IMR-90 (cell line): ENCODE measurements at places on chromosomes 3 and 15. TPM values are rescaled to one million over a fixed set of nuclear protein-coding genes. Genes with fewer than 3 reads are reported as not detected.

KNG1 gene
- not detected in 2 replicates for total RNA-seq

FAM174B gene
- total RNA-seq: 0.18 and 0.56 TPM in 2 replicates

GRCh38 chr3:59256230-59256629 is 206.4 kb upstream of the CFAP20DC start:
- no peak for DNase-seq

GRCh38 chr15:27764339-27764738 is 334.8 kb downstream of the OCA2 start:
- no peak for DNase-seq

DNA sequence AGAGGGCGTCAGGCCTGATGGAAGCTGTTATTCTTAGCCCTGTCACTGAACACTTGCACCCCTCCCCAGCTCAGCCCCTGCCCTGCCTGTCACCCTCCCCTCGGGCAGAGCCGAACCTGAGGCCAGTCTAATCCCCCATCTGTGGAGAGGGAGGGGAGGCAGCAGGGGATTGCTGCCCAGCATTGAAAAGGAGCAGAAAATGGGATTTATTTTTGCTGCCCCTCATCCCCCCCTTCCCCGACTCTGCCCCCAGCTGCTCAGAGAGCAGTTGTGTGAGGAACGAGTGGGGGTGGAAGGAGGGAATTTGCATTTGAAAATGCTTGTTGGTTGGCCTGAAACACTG is 71.6 kb downstream of the EPHB3 start:
- no peak for DNase-seq

GRCh38 chr3:161265916-161266571 is 44.9 kb downstream of the NMD3 start:
- peak; percentile 17 for DNase-seq

- DNase-seq: no peak
Observed at GRCh38 chr3:157409516-157409915, 27.1 kb upstream of the PTX3 start.

DNA sequence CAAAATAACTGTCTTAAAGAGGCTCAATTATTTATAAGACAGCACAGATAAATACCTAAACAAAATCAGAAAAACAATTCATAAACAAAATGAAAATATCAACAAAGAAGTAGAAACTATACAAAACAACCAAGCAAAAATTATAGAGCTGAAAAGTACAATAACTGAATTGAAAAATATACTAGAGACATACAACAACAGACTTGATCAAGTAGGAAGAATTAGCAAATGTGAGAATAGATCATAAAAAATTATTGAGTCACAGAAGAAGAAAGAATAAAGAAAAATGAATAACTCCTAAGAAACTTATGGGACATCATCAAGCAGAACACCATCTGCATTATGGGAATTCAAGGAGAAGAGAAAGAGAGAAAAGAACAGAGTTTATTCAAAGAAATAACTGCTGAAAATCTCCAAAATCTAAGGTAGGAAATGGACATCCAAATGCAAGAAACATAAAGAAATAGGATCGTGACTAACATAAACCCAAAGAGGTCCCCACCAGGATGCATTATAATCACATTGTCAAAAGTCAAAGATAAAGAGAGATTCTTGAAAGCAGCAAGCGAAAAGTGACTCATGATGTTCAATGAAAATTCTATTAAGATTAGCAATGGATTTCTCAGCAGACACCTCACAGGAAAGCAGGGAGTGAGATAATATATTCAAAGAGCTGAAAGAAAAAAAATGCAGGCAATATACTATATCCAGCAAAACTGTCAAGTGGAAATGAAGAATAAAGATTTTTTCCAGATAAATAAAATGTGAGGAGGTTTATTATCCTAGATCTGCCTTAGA is 85.9 kb downstream of the DCLK3 start:
- DNase-seq: peak; percentile 82

DNA sequence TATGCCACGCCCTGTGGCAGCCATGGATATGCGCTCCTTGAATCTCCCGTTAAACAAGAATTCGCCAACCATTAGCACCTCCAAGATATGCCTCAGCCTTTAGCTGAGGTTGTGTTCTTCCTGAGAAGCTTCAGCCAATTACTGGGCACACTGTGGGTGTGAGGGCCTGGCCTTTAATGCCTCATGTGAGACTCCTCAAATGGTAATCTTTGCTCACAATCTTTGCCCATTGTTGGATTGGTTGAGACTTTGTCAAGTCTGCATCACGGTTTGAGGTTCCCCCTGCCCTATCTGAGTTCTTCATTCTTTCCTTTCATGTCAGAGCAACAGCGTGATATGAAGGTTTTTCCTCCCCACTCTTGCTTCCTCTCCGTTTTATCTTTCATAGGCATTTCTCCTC is 108.1 kb upstream of the CCDC54 start:
- no peak for DNase-seq

DNA sequence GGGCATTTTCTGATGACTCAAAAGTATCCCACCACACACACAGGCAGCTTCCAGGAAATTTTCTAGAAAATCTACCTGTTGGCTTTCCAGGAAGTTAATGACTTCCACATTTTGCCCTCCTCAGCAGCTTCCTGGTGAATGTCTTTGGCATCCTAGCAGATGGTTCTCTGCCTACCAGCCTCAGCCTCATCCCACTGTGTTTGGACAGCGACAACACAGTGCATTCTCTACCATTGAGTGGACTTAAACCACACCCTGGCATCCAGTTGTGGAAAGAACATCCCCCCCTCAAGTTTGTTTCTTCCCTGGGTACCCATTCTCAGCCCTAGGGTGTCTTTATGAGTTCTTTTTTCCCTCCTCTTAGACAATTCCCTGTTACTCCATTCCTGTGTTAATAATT is 50.8 kb upstream of the GADL1 start:
- DNase-seq: no peak
